ENCODE measurements at places on chromosomes 2 and 18.
A peak's percentile ranks its signal among the peaks of the same experiment; 100 is the strongest.

GRCh38 chr18:36338403-36338933, 41.0 kb downstream of the FHOD3 start:
- no peaks in the 10 kb centered on the region for H3K4me1 ChIP-seq
- H3K4me3 ChIP-seq = no peak overlapping the region
- no peak for DNase-seq
- no peaks in the 10 kb centered on the region for H3K36me3 ChIP-seq

DNA sequence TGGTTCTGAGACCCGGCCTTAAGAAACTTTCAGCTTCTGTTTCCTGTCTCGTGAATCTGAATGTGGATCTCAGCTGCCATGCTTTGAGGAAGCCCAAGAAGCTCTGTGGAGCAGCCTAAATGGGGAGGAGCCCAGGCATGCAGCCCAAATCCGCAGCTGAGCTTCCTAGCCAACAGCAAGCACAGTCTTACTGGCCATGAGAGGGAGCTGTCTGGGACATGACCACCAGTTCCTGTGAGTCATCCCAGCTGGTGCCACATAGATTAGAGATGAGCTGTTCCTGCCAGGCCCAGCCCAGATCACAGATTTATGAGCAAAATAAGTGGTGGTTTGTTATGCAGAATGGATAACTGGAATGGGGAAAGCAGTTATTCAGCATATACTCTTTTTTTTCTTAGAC, 224.4 kb upstream of the APCDD1 start:
- no peaks in the 10 kb centered on the region for H3K27me3 ChIP-seq
- H3K4me3 ChIP-seq = no peak overlapping the region
- no peaks in the 10 kb centered on the region for H3K36me3 ChIP-seq
- H3K27ac ChIP-seq = no peak overlapping the region
- no peaks in the 10 kb centered on the region for H3K4me1 ChIP-seq
- DNase-seq = peak; percentile 88

DNA sequence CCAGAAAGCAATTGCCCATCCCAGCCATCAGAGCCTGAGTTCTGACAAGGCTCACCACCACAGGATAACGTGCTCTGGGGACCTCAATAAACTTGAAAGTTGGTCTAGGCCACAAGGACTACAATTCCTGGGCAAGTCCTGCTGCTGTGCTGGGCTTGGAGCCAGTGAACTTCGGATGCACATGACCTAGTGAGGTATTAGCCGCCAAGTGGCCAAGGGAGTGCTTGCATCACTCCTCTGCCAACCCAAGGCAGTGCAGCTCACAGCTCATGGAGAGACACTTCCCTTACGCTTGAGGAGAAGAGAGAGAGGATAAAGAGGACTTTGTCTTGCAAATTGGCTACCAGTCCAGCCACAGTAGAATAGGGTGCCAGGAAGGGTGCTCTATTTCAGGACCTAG, 219.6 kb downstream of the MBD2 start:
- H3K36me3 ChIP-seq = no peaks in the 10 kb centered on the region
- no peaks in the 10 kb centered on the region for H3K4me1 ChIP-seq
- no peaks in the 10 kb centered on the region for H3K27me3 ChIP-seq
- DNase-seq = no peak
- H3K27ac ChIP-seq = no peak overlapping the region
- H3K4me3 ChIP-seq = no peak overlapping the region

GRCh38 chr18:4276953-4277585, 178.0 kb downstream of the DLGAP1 start:
- H3K4me1 ChIP-seq = no peaks in the 10 kb centered on the region
- H3K27me3 ChIP-seq = no peaks in the 10 kb centered on the region
- no peak for DNase-seq
- no peak overlapping the region for H3K27ac ChIP-seq

- H3K27ac ChIP-seq = no peak overlapping the region
- H3K27me3 ChIP-seq = no peaks in the 10 kb centered on the region
- no peaks in the 10 kb centered on the region for H3K4me1 ChIP-seq
- H3K36me3 ChIP-seq = no peaks in the 10 kb centered on the region
Measured at GRCh38 chr2:115652652-115653051, 1210.2 kb downstream of the DPP10 start.

DNA sequence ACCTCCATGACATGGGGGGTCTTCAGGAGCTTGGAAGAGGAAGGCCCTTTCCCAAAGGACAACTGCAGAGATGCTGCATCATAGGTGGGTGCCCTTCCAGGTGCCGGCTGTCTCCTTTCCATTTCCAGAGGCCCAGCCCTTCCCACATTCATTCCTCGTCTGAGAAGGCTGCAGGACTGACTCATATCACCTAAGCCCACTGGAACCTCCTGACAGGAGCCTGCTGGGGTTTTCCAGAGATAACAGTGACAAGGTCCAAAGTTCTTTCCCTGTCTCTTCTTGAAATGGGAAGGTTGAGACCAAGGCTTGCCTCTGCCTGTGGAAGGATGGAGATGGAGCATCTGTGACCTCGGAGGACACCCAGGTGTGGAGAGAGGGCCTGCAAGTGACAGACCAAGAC, 3.6 kb upstream of the PRSS56 start:
- no peaks in the 10 kb centered on the region for H3K4me1 ChIP-seq
- H3K27me3 ChIP-seq = peaks cover 3% of the 10 kb centered on the region
- DNase-seq = no peak
- H3K27ac ChIP-seq = no peak overlapping the region

DNA sequence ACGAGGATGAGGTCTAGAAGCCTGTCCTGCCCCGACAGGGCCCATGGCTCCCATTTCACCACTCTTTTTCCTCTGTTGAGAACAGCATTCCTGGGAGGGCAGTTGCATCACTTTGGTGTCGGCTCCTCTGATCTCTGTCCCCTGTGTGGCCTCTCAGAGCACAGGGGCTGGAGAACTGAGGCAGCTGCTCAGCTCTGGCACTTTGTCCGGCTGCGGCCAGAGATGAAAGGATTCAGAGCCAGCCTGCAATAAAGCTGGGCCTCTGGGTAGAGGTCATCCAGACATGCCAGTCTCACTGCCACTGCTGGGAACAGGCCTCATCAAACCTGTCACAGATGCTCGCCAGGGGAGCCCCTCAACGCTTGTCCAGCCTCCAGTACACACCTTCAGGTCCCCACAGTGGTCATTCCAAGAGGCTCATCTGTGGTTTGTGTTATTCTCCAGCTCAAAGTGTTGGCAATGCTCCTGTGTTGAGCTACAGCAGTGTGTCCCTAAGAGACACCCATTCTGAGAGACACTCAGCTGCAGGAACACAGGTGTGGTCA, 13.1 kb upstream of the ROCK2 start:
- no peak for DNase-seq
- peaks cover 3% of the 10 kb centered on the region for H3K4me1 ChIP-seq
- H3K27me3 ChIP-seq = peaks cover 3% of the 10 kb centered on the region

DNA sequence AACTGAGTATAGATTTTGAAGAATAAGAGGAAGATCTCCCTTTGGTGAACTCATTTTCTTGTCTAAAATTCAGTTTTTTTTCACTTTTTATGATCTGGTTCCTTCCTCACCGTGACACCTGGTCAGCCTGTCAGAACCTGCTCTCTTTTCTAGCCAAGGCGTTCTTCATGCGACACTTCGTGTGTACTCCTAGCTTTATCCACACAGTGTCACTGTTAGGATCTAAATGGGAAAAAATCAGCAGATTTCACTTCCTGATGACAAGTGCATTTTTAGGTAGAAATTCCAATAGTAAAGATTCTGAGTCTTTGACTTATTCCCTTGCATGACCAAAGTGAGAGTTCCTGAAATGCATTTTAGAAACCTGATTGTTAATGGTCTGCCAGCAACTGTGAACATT, 89.8 kb downstream of the KLHL14 start:
- H3K27ac ChIP-seq = no peak overlapping the region
- H3K36me3 ChIP-seq = no peaks in the 10 kb centered on the region
- no peaks in the 10 kb centered on the region for H3K4me1 ChIP-seq
- no peak for DNase-seq
- no peaks in the 10 kb centered on the region for H3K27me3 ChIP-seq

DNA sequence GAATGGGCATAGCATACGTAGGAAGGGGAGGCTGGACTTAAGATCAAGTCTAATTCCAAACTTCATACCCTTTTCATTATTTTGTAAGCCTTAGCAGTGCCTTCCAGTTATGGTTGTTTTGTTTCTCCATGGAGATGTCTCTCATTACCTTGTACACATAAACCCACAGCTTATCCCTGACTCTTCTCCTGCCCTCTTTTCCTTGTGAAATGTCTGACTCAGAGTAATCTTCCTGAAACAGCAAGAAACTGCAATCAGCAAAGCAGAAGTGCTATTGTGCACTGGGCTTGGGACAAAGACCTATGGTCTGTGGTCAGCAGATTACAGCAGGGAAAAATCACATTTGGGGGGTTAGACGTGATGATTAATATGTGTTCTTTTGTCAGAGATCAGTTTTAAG, 176.7 kb downstream of the IKZF2 start:
- DNase-seq = peak; percentile 75
- H3K4me1 ChIP-seq = peaks cover 4% of the 10 kb centered on the region
- no peaks in the 10 kb centered on the region for H3K27me3 ChIP-seq
- no peak overlapping the region for H3K4me3 ChIP-seq

DNA sequence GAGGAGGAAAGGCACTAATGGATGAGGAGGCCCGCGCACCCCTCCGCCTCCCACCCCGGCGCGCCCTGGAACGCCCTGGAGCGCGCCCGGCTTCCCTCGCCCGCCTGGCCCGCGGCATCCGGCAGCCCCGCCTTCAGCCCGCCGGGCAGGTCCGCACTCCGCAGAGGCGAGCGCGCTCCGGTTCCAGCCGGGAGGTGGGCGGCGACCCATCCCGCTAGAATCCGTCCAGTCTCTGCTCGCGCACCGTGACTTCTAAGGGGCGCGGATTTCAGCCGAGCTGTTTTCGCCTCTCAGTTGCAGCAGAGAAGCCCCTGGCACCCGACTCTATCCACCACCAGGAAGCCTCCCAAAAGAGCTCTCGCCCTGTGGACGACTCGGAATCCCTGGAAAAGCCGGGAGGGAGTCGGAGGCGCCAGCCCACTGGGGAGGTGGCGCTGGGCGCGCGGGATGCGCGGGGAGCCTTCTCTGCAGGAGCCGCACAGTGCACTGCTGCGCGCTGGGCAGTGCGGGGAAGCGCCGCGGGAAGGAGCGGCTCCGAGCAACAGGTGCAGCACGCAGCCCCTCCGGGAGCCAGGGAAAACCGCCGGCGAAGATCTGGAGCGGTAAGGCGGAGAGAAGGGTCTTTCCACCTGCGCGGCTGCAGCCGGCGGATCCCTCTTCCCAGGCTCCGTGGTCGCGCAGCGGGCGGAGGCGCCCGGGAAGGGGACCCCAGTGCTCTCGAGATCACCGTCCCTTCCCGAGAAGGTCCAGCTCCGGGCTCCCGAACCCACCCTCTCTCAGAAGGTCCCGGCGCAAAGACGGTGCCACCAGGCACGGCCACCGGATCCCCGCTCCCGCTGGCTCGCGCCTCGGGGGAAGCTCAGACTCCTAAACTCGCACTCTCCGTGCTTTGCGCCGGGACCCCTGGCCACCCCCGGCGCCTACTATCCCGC, at the start of gene GALR1:
Gene GALR1 (plus strand): TSS at position 280 of the 932 bp plus-strand sequence. CDS start 701 bp downstream, outside the sequence.
- H3K36me3 ChIP-seq = no peaks in the 10 kb centered on the region
- no peaks in the 10 kb centered on the region for H3K4me1 ChIP-seq
- H3K4me3 ChIP-seq = peak within 1 kb of the TSS; percentile 65
- DNase-seq = no peak
- peaks cover 17% of the 10 kb centered on the region for H3K27me3 ChIP-seq
- no peak within 1 kb of the TSS for H3K27ac ChIP-seq

DNA sequence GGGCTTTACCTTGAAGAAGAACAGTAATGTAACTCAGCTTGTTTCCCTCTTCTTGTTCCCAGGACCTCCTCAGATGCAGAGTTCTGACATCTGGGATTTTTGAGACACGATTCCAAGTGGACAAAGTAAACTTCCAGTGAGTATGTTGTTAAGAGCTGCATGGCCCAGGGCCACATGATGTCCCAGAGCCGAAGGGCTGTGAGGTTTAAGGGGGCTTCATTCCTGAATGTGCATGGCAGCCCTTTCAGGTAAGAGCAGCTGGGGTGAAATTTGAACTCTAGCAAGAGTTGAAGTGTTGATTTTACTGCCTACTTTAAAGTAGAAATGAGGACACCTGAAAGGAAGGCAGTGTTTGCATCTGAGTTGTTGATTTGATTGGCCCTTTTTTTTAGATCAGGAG, 13.3 kb downstream of the CHMP1B start:
- H3K36me3 ChIP-seq = no peaks in the 10 kb centered on the region
- no peak overlapping the region for H3K27ac ChIP-seq
- no peak for DNase-seq
- no peak overlapping the region for H3K4me3 ChIP-seq

DNA sequence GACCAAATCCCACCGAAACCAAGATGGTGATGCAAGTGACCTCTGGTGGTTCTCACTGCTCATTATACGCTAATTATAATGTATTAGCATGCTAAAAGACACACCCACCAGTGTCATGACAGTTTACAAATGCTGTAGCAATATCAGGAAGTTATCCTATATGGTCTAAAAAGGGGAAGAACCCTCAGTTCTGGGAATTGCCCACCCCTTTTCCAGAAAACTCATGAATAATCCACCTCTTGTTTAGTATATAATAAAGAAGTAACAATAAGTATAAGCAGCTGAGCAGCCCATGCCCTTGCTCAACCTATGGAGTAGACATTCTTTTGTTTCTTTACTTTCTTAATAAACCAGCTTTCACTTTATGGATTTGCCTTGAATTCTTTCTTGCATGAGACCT, 31.0 kb upstream of the FMNL2 start:
- no peak overlapping the region for H3K4me3 ChIP-seq
- H3K27me3 ChIP-seq = no peaks in the 10 kb centered on the region
- DNase-seq = no peak
- H3K36me3 ChIP-seq = no peaks in the 10 kb centered on the region

DNA sequence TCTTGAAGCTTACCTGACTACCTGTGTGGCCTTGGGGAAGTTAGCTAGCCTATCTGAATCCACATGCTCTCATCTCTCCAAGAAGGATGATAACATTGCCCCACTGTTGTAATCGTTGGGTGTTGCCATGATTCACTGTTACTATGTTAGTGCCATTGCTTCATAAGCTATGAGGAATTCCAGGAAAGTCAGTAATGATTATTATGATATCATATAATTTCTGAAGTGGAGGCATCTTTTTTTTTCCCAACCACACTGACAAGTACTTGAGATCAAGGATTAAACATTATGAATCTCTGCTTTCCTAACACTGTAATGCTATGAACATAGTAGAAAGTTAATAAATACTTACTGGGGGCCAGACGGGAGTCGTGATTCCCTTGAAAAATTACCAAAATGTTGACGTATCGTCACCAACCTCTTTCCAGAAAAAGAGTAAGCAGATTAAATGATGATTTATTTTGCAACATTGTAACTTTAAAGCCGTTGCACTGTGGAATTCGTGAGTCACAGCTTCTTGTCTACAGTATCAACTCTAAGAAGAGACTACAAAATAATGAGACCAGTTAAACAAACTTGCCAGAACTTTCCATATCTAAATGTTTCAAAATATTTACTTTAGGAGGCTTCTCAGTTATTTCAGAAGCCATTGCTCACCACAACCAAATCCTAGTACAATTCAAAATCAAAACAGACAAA, 459.9 kb downstream of the PIK3C3 start:
- H3K27ac ChIP-seq = peak overlapping the region; percentile 59
- peak; percentile 96 for DNase-seq
- no peaks in the 10 kb centered on the region for H3K36me3 ChIP-seq

All from fibroblast of lung (primary cell).